ENCODE measurements at places on chromosomes 2 and 18. TPM values are rescaled to one million over a fixed set of nuclear protein-coding genes. Genes with fewer than 3 reads are reported as not detected.

The CTAGE1 gene
- total RNA-seq: not detected

GRCh38 chr18:8835521-8835953, 130.2 kb downstream of the MTCL1 start:
- DNase-seq: peak; percentile 99

- no peak for DNase-seq
Measured at GRCh38 chr18:25992566-25992965, 97.8 kb downstream of the SS18 start.

GRCh38 chr18:46332286-46332801, 228.2 kb downstream of the HAUS1 start:
- DNase-seq: no peak

GRCh38 chr2:135685361-135685760, 56.3 kb upstream of the UBXN4 start:
- no peak for DNase-seq

DNA sequence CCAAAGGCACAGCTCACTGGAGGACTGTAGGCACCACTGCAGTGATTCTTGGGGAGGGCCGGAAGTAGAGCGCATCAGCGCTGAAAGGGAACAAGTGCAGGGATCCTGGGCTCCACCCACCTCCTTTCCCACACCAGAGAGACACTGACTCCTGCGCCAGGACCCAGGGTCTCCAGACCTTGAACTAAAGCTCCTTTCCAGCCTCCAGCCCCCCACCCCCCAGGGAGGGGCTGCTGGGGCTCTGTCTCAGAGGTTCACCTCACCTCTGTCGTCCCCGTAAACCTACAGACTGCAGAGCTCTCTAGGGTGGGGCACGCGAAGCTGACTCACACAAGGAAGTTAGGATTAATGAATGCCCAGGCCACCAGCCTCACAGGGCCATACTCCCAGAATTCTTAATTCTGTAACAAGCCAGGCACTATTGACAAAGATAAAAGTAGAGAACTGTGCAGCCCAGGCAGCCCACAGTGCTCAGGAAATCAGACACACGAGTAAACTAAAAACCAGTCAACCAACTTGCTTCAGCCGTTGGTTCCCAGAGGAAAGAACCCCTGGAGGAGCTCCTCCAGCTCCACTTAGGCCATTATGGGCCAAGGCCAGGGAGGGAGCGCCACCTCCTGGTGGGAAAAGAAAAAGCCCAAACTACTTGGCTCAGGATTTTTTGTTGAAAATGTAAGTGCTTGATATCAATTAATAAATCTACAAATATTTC, 45.1 kb upstream of the ACAA2 start:
- peak; percentile 75 for DNase-seq

- DNase-seq: no peak
Measured at GRCh38 chr2:5472673-5473072, 219.5 kb upstream of the SOX11 start.

The PLEKHM3 gene
- 6.7 TPM for total RNA-seq

- no peak for DNase-seq
Measured at GRCh38 chr2:225056330-225057073, 14.2 kb upstream of the DOCK10 start.

The VIT gene
- not detected for total RNA-seq

The COLEC11 gene
- not detected for total RNA-seq

- DNase-seq: no peak
Measured at GRCh38 chr2:48313036-48313877, 216.7 kb upstream of the STON1 start.

The GPR39 gene
- 0.59 TPM for total RNA-seq

Measured in myocyte (in vitro differentiated cells).